Fibroblast of skin of left quadriceps (primary cell): ENCODE measurements at places on chromosomes 5 and 9.

DNA sequence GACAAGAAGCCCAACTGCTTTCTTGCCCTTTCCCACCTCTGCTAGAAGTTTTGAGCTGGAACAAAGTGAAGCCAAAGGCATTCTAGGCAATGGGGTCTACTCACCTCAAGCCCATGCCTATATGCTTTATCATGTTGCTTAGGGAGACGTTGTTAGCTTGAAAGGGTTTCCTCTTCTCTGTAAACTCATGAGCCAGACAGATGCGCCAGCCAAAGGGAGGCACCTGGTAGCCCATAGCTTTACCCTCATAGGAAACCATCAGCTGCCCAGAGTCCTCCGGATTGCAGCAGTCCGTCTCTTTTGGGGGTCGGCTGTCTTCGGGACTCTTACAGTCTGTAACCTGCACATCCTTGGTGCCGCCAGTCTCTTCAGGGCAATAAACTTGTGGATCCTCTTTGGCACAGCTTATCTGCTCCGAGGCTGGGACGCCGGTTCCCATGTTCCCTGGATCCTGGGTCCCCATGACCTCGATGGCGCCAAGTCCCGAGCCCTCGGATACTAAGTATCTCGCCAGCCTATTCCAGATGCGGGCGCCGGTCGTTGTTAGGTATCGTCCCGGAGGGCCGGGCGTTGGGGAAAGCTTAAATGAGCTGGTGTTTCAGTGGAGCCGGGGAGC lies 678 bp downstream of the GBA2 start:
- no peak for DNase-seq

DNA sequence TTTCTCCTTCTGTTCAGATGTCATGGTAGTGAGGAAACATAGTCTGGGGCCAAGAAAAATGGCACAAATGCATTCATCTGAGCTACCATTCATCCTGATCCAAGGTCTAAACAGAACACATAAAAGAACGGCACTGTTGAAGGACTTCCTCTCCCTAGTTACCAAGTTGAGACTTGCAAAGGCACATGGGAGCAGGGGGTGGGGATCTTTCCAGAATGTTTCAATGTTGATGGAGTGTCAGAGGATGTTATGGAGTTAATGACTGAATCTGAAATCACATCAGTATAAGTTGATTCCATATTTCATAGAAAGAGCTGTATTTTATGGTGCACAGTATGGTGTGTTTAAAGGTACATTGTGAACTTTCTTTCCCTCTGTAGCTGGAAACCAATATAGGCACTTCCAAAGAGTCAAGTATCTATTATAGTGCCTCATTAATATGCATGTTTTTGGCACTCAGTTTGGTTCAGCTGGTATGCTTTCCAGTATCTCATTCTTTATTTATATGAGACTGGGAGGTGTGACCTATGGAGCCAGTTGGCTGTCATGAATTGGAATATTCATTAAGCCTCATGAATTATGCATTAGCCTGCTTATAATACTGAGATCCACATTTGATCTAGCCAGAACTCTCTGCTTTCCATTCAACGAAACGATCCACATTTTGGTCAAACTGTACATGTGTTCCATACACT lies 603.0 kb downstream of the NR2F1-AS1 start:
- no peak for DNase-seq

DNA sequence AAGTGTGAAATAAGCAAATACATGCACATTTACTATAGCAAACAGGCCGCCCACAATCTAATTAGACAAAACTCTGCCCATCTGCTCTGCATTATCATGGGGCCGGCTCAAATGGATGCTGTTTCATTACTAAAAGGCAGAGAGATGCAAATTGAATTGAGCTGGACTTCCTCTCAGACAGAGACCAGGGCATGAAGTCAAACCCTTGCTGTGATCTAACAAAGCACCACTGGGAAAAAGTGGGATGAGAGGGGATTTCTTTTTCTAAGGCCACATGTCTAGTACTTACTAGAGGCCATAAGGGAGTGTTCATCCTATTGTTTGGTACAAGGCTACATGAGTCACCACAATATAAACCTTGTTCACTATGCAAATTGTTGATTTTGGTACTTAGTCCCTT lies 614.7 kb downstream of the ISL1 start:
- no peak for DNase-seq

DNA sequence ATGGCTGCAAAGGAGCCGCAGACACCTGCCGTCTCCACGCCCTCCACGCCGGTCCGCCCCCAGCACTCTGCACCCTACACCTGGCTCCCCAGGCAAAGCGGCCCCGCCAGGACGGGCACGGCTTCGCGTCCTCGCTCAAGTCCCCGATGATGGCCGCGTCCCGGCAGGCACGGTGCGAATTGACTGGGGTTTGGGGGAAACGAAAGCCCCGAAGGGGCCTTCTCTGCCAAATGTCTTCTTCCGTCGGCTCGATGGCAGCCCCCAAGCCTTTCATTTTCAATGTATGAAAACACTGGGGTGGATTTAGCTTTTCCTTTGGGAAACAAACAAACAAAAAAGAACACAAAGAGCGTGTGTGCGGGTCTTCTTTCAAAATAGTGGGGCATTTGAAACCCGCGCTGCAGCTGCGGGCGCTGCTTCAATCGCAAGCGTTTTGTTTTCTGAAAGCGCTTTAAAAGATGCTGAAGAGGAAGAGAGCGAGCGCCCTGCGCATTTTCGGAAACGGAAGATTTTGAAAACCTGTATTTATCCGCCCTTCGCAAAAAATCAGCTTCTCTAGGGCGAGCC lies 160.0 kb downstream of the RMI1 start:
- no peak for DNase-seq

GRCh38 chr9:137255448-137256114 lies 454 bp downstream of the NELFB start:
- DNase-seq, result no peak

- DNase-seq, result no peak
These were observed 45.5 kb upstream of the RNU6ATAC start for GRCh38 chr9:134209731-134210311.

GRCh38 chr5:107919969-107920368 lies 249.2 kb upstream of the EFNA5 start:
- DNase-seq, result no peak

GRCh38 chr5:147911427-147911826 lies 5.1 kb upstream of the C5orf46 start:
- DNase-seq, result no peak

DNA sequence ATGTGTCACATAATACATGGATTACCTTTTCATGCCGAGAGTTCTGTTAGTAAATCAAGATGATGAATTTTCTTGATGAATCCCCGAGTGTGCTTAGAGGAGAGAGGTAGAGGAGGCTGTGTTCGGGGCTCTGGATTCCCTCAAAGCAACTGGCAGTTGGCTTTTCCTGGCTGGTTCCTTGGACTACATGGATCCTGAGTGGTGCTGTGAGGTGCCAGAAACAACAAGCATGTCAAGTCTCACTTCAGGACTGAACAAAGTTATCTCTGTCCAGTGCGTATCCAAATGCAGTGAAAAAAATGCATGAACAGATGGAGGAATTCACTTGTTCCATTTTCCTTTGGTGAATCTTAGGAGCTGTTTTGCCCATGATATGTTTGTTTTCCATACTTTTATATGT lies 231.7 kb downstream of the FBXL7 start:
- no peak for DNase-seq

DNA sequence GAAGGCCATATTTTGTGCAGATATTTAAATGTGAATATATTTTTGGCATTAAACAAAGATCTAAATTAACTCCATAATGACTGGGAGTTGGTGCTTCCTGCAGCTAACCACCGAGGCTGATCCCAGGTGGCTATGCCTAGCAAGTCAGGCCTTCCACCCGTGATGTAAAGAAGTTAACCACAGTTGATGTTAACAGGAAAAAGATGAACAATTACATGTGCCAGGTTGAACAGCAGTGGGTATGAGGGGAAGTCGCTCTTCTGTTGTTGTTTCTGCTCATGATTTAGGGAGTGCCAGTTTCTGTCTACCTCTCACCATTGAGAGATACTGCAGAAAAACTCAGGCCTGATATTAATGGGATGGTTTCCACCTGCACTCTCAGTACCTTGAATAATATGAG lies 334.3 kb downstream of the EBF1 start:
- no peak for DNase-seq

GRCh38 chr5:93582677-93583438 lies at the start of gene NR2F1:
NR2F1 (plus strand) TSS chr5:93583222; CDS start chr5:93585024, 1,802 bp downstream.
- DNase-seq, result peak; percentile 52

GRCh38 chr9:98686961-98687855 lies 21.5 kb downstream of the GABBR2 start:
- DNase-seq, result no peak

DNA sequence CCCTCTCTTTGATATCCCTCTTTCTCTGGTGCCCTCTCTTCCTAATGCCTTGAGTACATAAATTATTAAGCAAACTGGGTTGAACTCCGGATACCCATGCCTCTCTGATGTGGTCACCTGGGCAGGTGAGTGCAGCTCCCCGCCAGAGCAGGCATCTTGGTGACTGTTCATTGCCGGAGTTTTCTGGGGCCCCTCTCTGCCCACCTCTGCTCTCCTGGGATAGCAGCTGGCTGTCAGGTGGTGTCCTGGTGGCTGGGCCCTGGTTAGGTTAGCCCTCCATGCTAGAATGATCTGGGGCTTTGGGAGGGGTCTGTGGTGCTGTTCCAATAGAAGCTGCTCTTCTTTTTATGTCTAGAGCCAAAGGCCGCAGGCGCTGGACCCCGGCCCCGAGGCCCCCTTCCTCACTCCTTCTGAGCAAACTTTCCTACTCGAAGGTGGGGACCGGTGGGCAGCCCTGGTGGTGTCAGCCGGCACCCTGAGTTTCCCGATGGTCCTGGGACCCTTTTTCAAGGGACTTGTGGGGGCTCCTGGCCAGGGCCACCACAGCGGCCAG lies 4.9 kb upstream of the SCGB3A1 start:
- DNase-seq, result no peak

- DNase-seq, result no peak
These were observed 99.6 kb upstream of the SPEF2 start for GRCh38 chr5:35518104-35518503.

DNA sequence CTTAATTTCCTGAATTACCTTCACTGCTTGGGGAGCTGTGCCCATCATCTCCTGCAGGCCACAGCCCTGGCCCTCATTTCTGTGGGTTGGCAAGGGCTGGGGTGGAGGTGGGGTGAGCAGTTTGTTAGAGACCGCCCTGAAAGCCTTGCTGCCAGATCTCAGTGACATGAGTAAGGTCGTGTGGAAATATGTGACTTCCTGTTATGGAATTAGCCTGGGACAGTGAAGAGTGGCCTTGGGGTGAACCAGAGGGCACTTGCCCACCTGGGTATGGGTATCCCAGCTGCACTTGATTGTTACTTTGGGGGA lies 2.5 kb upstream of the HNRNPAB start:
- DNase-seq, result no peak

DNA sequence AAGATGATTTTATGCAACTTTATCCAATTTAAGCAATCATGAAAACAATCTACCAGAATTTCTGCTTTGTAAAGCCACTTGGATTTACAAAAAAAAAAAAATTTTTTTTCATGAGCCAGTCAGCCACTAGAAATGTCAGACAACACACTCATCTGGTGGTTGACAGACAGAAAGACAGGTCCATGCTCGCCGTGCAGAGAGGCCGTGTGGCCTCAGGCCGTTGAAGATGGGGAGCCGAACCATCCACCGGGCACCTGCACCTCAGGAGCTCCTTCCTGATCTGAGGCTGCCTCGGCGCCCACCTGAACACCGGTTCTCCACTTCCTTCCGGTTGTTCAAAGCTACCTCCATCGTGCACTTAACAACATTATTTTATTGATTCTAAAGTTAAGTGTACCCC lies 138.0 kb upstream of the IRX4 start:
- no peak for DNase-seq
